ENCODE measurements at places on chromosomes 3 and 15.

- no peak for DNase-seq
Measured at GRCh38 chr3:158663832-158664231, 8.6 kb downstream of the LXN start.

DNA sequence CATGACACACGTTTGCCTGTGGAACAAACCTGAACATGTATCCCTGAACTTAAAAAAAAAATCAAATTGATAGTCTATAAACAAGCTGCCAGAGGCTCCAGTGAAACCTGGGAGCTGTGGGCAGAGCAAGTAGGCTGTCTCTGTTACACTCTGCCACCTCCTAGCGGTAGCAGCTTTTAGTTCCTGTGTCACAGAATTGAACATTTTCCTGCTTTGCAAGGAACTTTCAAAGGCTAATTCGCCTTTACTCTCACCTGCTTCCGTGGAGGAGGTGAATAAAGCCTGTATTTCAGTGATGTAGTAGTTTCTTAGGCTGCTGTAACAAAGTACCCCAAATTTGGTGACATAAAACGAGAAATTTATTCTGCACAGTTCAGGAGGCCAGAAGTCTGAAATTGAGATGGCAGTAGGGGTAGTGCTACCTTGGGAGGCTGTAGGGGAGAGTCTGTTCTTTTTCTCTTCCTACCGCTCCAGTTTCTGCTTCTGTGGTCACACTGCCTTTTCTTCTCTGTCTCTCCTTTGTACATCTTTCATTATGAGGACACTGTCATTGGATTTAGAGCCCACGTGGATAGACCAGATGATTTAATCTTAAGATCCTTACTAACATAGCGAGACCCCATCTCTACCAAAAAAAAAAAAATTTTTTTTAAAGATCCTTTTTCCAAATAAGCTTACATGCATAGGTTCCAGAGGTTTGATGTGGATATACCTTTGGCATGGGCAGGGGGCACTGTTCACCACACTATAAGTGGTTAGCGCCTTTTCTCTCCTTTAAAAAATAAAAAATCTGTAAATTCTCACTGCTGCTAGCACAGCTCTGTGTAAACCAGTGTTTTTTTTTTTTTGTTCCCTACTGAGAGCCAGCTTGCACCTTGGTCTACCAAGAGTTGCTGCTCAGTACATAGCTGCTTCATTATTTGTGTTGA lies 25.3 kb downstream of the FBXO22 start:
- no peak for DNase-seq

- DNase-seq = no peak
Measured at GRCh38 chr3:39383045-39383880, at the start of gene SLC25A38. TSS of gene SLC25A38 (plus strand) at chr3:39383370. CDS start at chr3:39383725, 355 bp downstream.

DNA sequence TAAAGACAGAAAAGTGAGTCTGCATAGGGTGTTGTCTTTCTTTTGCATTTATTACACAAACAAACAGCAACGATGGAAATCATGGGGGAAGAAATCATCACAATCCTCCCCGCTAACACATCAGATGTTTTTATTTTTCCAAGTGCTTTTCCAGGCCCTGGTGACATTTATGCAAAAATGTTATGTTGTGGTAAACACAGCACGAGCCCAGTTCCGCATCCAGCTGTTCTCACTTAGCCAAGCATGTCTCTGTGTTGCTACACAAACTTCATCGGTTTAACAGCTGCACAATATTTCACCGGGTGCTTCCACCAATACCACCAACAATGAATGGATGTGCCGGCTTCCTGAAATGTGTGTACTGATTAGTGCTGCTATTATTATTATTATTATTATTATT lies 53.7 kb upstream of the ABHD17C start:
- no peak for DNase-seq

- no peak for DNase-seq
Measured at GRCh38 chr3:72496051-72496670, 352.1 kb downstream of the SHQ1 start.

DNA sequence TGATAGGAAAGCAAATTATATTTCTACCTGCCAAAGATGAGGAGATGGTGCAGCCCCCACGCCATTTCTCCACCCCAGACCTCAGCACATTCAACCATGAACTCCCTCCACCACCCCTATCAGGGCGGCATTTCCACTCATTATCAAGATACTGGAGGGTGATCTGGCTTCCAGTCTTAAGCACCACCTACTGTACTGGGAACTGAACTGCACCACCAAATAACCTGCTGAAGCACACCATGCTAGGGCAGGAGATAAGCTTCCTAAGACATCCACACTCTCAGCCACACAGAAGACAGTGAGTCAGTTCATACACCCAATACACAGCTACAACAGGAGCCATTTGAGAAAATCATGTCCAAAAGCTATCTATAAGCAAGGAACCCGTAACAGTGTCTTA lies 98.8 kb downstream of the FGF7 start:
- no peak for DNase-seq

DNA sequence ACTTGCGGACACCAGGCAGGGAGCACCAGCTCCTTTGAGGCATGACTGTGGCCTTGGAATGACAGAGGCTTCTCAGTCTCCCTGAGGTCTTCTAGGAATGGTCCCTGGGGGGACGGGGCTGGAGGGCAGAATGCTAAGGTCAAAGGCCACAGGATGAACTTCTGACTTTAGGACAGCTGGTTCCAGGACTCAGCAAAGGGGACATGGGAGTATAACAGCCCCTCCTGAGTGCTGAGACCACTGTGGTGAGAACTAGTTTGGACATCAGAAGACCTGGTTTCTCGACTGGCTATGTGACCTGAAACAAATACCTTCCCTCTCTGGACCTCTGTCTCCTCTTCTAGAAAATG lies 17.8 kb downstream of the ITGA11 start:
- DNase-seq = no peak

GRCh38 chr3:99647081-99647480 lies 8.7 kb downstream of the COL8A1 start:
- DNase-seq = no peak

DNA sequence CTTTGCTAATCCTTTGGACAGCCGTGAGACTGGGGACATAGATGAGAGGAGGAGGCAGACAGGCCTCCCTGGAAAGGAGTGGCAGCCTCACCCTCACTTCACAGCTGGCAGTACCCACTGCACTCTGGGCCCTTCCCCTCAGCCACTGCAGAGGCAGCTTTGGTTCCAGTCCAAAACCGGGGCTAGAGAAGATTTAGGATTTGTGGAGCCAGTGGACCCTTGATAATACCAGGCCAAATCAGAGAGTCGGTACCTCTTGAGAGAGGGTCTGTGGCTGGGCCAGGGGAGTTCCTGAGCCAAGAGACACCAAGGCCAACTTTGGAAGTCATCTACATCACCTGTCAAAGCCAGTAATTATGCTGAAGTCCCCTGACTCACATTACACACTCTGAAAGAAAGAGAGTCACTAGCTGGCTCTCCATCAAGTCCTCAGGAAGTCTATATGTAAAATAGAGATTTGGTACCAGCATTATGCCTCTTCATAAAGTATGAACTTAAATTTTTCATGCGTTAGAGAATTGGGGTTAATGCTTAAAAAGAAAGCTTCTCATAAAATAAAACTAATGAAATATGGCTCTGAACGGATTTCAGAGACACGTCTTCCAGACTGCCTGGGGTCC lies 244.1 kb upstream of the SEMA6D start:
- DNase-seq = no peak

DNA sequence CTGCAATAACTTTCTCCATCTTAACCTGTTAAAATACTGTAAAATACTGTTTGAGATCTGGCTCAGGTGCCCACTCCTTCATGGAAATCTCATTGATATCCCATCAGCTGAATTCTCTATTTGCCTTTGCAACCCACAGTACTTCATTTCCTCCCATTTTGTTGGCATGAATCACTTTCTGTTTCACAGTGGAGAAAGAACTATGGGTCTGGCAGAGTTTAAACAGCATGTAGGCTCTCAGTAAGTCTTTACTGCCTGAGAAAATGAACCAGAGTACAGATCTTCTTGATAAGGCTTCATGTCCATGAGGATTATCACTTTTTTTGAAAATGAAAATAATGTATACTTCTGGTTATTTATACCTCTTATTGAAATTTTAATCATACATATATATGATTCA lies 245.9 kb downstream of the NAALADL2 start:
- DNase-seq = no peak

GRCh38 chr3:150069633-150070032 lies 98.9 kb upstream of the PFN2 start:
- no peak for DNase-seq

- DNase-seq = no peak
Measured at GRCh38 chr15:98684436-98684835, 36.1 kb downstream of the IGF1R start.

DNA sequence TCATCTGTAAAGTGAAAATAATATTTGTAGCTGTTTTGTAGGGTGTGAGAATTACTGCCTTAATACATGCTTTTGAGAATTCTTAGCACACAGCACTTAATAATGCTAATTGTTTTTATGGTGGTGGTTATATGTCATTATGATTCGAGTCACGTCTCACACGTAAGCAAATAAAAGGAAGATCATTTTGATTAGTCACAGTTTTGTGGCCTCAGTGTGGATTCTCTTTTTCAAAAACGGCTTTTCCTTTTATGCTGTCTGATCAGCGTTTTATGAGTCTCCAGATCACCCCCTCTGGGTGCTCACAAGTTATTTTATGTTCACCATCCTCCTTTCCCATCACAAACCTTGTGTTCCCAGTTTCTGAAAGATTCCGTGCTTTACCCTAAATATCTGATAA lies 255.6 kb upstream of the CNTN4 start:
- DNase-seq = no peak

DNA sequence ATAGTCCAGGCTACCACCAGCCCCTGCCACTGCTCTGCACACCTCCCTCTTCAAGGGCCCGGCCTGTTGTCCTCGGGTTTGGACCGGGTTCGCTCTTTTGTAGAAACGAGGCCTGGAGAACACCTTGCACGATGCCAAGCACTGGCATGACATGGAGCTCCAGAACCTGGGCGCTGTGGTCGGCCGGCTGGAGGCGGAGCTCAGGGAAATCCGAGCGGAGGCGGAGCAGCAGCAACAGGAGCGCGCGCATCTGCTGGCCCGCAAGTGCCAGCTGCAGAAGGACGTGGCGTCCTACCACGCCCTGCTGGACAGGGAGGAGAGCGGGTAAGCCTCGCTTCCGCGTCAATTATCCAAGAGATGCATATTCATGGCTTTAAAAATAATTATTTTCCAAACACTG lies 72.4 kb downstream of the BFSP2 start:
- no peak for DNase-seq

DNA sequence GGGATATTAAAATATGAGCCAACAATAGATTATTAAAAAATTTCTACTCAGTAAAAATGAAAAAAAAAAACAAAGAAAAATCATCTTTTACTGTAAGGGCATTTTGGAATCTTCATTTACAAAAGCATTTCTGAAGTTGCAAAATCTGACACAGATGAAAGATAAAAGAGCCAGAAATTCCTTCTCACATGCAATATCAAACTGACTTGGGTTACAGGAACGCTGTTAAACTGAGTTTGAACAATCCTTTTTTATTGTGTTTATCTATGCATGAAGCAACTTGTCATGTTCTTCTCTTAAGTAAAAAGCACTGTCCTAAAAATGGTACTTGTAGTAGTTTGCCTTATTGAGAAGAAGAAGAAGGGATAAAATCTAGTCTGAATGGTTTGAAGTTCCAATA lies 468.5 kb upstream of the KCNMB2 start:
- DNase-seq = no peak

GRCh38 chr3:61933798-61934504 lies 372.6 kb downstream of the PTPRG start:
- no peak for DNase-seq

GRCh38 chr3:194069421-194070219 lies 66.3 kb upstream of the HES1 start:
- no peak for DNase-seq

DNA sequence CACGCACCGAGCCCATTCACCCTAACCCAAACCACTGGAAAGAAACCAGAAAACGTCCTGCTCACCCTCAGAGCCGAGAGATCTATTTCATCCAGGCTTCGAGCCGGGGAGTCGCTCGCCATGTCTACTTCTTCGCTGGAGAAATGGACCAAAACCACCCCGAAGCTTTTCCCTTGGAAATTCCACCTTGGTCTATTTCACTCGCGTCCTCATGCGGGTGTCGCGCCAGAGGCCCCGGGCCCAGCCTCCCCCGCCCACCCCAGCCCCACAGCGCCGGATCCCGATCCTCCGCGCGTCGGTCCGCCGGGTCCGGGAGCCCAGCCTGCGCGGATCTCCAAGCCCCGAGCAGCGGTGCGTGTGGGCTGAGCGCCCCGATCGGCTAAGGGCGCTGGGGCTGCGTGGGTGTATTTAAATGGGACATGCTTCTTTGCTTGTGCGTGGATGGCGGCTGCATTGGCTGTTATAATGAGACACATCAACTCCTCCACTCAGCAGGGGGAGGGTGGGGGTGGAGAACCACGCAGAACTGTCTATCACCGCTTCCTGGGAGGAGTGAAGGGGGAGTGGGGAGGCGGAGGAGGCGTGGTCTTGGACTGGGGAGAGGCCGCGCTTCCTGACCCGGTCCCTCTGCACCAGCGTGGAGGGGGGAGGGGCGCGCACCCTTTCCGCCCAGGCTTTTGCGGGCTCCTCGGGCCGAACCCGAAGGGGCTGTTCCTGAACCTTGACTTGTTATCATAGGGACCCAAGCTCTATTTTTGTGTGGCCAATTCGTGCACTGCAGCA lies at the start of gene TNIK:
TNIK (minus strand) TSS at position 464 of the 783 bp plus-strand sequence; CDS start at position 122, 342 bp downstream.
- DNase-seq = peak; percentile 52

DNA sequence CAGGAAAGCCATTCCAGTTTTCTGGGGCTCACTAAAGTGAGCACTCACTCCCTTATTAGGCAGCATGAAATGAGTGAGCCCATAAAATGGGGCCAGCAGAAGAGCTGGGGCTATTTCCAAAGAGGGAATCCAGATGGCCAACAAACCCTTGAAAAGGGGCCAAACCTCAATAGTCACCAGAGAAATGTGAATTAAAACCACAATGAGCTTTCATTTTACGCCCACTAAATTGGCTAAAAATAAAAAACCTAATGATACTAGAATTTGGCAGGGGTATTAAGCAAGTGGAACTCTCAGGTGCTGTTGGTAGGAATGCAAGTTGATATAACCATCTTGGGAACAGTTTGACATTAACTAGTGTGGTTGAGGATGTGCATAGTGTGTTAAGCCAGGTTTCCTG lies 42.1 kb upstream of the RAF1 start:
- no peak for DNase-seq

DNA sequence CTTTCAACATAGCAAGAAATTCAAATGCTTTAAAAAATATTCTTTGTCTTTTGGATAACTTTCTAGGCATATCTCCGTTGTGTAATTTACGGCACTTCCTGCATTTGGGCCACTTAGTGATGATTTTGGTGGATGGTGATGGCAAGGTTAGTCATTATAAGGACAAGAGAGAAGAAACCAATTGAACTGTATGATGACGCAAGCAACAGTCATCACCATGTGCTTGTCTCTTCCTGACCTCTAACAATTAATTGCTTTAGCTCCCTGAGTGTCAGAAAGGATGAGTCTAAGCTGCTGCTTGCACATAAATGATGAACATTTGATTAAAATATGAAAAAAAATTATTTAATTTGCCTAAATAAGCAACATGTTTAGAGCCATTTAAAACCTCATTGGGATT lies 11.3 kb upstream of the P2RY12 start:
- DNase-seq = no peak
